Endothelial cell (in vitro differentiated cells): ENCODE measurements at places on chromosomes 7 and 10. TPM values are rescaled to one million over a fixed set of nuclear protein-coding genes. Genes with fewer than 3 reads are reported as not detected.

DNA sequence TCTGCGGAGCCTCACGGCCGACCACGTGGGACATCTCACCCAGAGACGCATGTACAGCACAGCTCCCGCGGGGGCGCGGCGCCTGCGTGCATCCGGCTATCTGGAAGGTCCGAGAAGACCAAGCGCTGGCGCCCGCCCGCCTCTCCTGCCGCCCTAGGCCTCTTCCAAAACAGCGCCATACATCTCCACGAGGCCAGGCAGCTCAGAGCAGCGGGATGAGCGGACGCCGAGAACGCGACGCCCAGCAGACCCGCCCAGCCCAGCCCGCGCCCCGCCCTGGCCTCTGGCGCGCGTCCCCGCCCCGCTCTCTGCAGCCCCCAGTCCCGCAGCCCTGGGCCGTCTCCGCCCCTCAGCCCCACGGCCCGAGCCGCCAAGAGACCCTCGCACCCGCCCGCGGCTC, 20.3 kb upstream of the LANCL2 start:
- no peak for DNase-seq

DNA sequence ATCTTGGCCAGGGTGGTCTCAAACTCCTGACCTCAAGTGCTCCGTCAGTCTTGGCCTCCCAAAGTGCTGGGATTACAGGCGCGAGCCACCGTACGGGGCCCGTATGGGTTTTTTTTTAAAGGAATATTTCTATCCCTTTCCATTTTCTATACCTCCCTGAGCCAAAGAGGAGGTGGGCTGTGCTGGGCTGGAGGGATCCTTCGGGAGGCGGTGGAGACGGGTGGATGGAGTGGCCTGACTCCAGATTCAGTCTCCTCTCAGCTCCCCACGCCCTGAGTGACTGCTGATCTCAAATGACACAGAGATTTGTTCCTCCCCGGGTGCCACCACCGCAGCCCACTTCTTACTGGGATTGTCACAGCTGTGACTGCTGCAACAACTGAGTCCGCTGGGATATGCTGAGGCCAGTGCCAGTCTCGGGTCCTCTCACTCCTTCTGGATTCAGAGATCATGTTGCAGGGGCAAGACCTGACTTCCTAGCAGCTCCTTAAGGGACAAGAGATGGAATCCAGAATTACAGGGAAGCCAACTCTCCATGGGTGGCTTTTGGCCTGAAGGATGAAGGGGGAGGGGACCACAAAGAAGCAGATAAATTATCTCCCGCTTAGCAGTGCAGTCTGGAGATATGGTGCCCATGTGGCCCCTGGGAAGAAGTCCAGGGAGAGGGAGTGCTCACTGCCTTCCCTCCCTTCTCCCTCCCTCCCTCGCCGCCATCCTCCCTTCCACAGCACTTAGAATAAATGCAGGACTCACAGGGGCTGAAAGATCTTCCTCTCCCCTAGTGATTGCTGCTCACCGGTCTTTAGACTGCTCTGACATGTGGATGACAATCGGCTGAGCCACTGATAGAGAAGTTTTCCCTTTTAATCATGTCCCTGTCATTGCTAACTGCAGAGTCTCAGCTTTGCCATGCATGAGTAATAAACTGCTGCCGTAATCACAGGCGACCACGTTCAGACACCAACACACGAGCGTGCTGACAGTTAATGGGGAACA, 14.3 kb downstream of the GALNT17 start:
- no peak for DNase-seq

DNA sequence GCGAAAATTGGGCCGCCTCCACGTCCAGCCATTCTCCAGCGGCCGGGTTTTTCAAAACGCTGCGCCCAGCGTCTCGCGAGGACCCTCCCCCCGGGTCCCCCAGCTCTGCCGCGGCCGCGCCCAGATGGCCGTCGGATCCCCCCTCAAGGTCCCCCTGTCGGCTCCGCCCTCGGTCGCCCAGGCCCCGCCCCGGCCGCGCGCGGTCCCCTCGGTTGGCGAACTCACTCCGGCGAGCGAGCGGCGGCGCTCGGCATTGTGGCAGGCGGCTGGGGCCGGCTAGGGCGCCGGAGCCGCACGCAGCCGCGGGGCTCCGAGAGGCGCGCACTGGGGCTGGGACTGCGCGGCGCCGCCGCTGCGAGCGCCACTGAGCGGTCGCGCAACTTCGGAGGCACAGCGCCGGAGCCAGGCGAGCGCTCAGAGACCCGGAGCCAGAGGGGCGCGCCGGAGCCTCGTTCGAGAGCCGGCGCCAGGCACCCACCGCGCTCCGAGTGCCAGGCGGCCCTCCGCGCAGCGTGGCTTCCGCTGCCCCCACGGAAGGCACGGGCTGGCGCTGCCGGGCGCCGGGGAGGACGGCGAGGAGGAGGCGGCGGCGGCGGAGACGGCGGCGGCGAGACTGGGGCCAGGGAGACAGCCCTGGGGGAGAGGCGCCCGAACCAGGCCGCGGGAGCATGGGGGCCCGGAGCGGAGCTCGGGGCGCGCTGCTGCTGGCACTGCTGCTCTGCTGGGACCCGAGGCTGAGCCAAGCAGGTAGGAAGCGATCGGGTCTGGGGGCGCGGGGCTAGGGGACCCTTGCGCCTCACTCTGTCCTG, at the start of gene UNC5B:
UNC5B (plus strand) TSS at position 253 of the 809 bp plus-strand sequence; CDS start at position 669, 416 bp downstream.
- peak; percentile 91 for DNase-seq

DNA sequence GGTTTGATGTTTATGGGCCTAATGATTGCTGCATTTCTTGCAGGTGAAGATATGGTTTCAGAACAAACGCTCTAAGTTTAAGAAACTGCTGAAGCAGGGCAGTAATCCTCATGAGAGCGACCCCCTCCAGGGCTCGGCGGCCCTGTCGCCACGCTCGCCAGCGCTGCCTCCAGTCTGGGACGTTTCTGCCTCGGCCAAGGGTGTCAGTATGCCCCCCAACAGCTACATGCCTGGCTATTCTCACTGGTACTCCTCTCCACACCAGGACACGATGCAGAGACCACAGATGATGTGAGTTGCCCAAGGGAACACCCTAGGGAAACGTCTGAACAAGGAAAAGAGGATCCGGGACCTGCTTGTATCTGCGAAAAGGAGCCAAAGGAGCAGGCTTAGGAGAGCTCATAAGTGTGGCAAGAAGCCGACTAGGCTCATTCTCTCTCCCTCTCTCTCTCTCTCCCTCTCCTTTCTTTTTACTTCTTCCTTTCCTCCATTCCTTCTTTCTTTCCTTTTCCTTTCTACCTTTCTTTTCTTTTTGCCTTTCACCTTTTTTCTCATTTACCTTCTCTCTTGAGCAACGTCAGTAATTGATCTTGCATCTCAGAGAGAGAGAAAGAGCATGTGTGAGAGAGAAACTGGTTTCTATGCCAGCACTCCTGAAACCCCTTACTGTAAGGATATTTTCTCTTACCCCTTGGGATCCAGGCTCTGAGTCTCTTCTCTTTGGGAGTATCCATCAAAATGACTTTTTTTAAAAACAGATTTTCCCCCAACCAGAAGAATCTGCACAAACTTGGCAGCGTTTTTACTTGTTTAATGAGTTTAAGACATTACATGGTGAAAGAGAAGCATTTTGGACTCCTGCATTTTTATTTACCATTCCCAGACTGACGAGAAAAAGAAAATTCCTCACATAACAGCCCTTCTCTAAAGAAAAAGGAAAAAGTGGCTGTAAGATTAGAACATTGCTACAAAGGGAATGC, 4.7 kb downstream of the DLX6 start:
- DNase-seq, result no peak

- DNase-seq, result peak; percentile 11
Observed at GRCh38 chr10:114767986-114768821, 53.4 kb upstream of the FHIP2A start.

Gene ZNF488
- 0.41 TPM for total RNA-seq
